H4 (cell line): ENCODE measurements at places on chromosomes 1 and 21. TPM values are rescaled to one million over a fixed set of nuclear protein-coding genes. Genes with fewer than 3 reads are reported as not detected.

- DNase-seq, result peak; percentile 32
Observed at GRCh38 chr1:32933742-32934322, 30.8 kb downstream of the RNF19B start.

DNA sequence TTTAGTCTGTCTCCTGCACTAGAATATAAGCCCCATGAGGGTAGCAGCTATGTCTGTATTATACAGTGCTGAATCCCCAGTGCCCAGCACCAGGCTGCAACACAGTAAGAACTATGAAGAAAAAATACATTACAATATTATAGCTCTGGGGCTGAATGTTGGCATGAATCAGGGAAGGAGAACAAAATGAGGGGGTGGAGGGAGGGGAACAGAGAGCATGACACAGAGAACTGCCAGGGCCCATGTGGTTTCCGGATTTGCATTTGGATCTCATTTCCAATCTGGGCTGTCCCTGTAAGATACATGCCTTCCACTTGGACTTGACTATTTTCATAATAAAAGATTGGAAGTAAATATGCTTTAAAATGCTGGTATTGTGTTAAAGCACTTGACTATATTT, 35.8 kb downstream of the C1orf198 start:
- no peak for DNase-seq

GRCh38 chr1:39094685-39095084, 68.5 kb downstream of the NDUFS5 start:
- no peak for DNase-seq

DNA sequence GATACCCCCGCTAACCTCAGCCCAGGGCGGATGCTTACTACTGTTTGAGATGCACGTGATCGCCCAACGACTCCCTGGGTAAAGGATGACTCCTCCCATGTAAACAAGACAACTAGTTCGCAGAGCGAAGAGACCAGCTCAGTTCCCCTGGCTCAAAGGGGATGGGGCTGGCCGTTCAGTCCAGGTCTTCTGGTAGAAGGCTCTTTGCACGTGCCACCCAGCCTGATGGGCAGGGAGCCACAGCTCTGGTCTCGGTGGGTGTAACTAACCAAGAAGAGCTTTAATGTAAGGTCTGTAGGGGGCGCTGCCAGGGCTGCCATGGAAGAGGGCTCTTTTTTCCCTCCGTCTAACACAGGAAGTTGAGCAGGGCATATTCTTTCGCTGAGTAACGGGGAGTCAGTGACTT, 49.4 kb upstream of the PARP1 start:
- no peak for DNase-seq

- no peak for DNase-seq
Observed at GRCh38 chr1:186735463-186735862, 55.2 kb upstream of the PTGS2 start.

DNA sequence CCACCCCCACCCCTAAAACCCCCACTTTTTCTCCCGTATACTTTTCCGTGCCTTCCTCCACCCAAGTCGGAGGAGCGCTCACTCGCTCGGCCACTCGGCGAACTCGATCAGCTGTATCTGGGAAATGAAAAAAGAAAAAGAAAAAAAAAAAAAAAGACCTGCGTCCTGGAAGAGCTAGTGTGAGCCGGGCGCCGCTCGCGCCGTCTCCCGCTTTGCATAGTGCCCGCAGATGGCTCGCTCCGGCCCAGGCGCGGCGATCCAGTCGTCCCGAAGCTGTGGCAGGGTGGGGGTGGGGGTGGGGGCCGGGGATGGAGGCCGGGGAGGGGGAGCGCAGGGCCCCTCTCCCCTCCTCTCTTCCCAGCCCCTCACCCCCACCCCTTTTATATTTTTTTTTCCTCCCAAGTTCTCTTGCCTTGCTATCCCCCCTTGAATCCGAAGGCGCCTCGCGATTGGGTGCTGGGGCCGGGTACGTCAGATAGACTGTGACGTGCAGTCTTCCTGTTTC, 299 bp upstream of the PROX1 start:
- no peak for DNase-seq

- no peak for DNase-seq
Observed at GRCh38 chr1:118461154-118461553, 276.1 kb upstream of the SPAG17 start.

DNA sequence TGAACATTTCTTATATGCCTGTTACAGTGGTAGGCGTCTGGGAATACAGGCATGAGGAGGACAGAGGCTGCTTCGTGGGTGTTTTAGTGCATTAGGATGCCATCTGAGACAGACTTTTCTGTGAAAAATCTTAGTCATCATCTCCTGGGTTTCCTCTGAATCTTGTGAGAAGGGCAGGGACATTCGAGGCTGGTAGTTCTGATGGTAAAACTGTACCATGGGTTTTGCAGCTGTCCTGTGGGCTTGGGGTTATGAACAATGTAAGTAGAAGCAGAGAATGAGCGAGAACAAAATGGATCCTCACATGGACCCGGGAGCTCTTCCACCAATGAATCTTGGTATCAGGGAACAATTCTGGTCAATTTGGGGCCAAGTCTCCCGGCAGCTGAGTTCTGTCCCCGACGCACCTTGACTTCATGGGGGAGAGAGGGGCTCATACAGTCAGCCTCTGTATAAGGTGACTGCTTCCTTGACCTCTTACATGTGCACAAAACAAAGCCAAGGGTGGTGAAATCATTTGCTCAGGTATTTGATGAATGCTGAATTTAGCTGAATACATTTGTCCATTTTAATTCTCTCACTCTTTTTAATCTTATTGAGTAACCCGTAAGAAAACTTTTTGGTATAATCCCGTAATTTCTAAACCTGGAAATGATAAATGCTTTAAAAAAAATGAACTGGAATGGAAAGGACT, 63.6 kb upstream of the ERRFI1 start:
- DNase-seq, result no peak

- DNase-seq, result no peak
Observed at GRCh38 chr1:114112775-114113174, 40.9 kb downstream of the SYT6 start.

DNA sequence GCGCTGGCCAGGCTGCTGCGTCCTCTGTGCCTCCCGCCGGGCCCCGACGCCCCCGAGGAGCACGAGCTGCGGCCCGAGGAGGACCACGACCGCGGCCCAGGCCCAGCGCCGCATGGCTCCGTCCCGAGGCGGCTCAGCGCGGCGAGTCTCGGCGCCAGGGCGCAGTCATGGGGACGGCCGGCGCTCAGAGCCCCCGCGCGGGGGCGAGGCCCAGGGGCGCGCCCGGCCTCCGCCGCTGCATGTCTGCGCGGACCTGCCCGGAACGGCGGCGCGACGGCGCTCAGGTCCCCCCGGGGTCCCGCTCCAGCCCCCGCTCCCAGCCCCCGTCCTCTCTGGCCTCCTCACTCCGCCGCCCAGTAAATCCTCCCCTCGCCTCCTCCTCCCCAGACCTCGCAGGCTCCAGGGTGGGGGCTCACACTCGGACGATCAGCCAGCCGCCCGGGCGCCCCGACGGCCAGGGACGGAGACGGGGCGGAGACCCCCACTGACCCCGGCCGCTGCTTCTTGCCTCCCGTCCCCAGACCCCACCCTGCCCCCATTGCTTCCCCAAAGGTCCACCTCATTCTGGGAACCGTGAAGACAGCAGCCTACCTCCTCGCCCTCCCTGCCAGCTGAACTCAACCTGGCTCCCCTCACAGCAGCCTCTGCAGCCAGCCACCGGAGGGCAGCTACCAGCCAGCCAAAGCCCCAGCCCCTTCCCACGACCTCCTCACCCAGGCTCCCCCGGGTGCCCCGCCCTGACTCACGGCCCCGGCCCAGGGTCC, at the start of gene C1QTNF12:
TSS of gene C1QTNF12 (minus strand) at position 146 of the 764 bp plus-strand sequence. CDS start at position 114, 32 bp downstream.
- DNase-seq, result no peak

DNA sequence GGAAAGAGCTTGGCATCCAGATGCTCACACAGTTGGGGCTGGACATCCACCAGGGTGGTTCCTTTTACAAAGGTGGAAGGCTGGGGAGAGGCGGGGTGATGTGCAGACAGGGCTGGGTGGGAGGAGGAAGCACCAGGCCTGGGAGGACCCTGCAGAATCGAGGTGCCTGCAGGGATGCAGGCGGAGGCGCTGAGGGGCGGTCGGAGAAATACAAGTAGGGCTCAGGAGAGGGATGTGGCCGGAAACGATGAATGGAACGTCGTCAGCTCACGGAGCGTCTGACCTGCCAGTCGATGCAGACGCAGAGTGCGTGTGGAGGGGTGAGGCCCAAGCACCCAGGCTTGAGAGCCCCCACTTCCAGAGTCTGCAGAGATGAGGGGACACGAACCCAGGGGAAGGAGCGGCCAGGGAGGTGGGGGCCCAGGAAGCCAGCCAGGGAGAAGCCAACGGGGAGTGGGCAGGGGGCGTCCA, 63.4 kb downstream of the TRIM11 start:
- DNase-seq, result no peak

The PIGR gene
- total RNA-seq, result 0.02 TPM in 1 of 2 replicates, not detected in the other

DNA sequence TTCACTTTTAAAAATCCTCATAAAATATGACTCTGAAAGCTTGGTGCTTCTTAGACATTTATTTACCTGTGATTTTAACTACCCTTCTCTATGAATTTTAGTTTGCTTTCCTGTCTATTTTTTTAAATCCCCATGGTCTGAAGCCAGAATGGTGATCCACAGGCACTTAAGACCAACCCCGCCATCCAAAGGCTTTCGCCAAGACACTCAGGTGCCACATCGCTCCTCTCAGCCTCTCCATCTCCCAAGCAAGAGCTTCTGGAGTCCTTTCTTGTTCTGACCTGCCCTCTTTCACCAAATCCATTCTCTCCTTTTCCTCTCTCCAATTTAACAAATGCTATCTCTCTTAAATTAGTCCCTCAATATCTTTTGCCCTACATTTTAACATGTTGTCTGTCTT, 464.6 kb downstream of the PCP4 start:
- DNase-seq, result no peak

GRCh38 chr1:159066108-159066507, 10.5 kb downstream of the AIM2 start:
- no peak for DNase-seq

GRCh38 chr1:112536561-112536960, 27.8 kb downstream of the WNT2B start:
- no peak for DNase-seq

The CHODL gene
- total RNA-seq, result 0.17 and 0.35 TPM in 2 replicates

DNA sequence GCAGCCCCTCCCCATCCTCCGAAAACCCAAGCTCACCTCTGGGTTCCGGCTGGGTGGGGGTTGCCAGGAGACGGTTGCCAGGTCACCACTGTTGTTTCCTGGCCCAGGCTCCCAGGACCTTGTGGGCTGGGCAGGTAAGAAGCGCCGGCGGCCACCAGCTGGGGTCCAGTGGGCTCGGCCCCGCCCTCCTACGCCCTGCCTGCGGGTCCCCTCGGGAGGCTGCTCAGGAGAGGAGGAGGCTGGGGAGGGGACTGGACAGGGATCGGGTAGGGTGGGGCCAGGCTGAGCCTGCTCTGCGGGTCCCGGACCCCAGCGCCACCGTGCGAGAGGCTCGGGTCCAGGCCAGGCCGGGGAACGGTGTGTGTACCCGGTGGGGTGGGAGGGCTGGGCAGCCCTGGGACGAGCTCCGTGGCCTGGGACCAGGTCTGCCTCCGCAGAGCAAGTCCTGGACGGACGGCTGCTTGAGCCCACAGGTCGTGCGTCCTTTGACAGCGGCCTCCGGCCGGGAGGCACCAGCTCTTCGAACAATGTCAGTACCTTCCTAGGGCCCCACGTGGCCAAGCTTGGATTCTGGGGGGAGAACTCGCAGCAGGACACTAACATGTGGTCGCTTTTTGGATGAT, at the start of gene TTLL10:
TSS of gene TTLL10 (plus strand) at position 88 of the 623 bp plus-strand sequence. CDS start 5,336 bp downstream, outside the sequence.
- DNase-seq, result no peak

GRCh38 chr1:186634511-186634910, 45.7 kb downstream of the PTGS2 start:
- no peak for DNase-seq

- DNase-seq, result no peak
Observed at GRCh38 chr1:226661271-226661670, 77.8 kb downstream of the ITPKB start.

GRCh38 chr1:111213412-111213811, 13.0 kb upstream of the DENND2D start:
- DNase-seq, result no peak

DNA sequence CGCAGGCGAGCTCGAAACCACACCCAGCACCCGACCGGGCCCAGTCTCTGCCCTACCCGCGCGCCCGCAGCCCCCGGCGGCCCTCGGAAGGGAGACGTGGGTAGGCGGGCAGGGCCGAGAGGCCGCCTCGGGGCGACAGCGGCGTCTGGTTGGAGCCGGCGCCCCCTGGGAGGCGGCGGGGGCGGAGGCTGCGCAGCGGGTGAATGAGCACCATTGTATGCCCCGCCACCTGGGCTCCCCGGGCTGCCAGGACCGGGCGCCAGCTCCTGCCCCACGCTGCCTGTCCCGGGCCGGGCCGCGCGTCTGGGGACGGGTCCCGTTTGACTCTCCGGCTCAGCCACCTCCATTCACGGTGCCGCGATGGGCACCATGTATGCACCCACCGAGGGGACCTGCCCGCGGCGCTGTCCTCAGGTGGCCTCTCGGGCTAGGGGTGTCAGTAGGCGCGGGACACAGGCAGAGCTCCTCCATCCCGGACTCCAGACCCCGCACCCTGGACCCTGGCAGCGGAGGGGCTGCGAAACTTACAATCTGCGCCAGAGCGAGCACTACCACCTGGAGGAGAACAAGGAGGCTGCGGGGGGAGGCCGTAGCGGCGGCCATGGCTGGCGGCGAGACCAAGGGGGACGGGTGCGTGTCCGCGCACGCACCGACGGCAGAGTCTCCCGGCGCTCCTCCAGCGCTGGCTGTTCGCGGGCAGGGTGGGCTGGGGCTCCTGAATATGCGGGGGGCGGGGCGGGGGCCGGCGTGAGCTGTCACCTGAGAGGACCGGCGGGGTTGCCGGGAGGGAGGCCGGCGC, at the start of gene COL9A2:
TSS of gene COL9A2 (minus strand) at position 692 of the 799 bp plus-strand sequence. CDS start at position 603, 89 bp downstream.
- no peak for DNase-seq

GRCh38 chr1:240278082-240278481, 186.4 kb downstream of the FMN2 start:
- DNase-seq, result no peak

The KRTAP10-5 gene
- not detected in 2 replicates for total RNA-seq

- no peak for DNase-seq
Observed at GRCh38 chr21:24050231-24050630, 1557.0 kb downstream of the MRPL39 start.

The HUNK gene
- 1.5 and 1.9 TPM in 2 replicates for total RNA-seq

DNA sequence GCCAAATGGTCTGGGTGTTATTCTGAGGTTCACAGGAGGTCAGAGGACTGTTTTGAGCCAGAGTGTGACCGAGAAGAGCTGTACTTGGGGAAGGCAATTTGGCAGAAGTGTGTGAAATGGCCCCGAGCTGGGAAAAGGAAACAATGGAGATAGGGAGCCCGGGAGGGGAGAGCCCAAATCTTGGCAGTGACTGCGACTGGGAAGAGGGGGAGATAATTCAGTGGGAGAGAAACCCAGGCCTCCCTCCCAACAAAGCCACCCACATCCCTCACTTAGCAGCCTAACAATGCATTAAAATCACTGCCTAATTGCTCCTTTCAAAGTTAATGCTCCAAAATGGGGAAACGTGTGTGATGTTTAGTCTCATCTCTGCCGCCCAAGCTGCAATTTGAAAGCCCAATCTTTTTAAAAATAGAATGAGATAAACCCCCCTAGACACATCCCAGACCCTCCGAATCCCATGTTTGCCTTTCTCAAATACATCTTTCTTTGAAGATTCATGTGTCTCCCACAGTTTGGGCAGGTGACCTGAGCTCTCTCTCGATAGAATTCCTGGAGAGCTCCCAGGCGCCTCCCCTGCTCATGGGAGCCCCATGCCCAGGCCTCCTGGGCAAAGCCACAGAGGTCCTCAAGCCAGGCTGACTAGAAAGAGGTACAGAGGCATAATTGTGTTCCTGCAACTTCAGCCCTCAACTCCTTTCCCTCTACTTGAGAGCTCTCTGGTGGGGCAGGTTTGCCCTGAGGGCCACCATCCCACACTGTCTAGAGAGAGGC, 17.3 kb downstream of the LRRC52 start:
- DNase-seq, result no peak
